Ureter (tissue), 1 donor: ENCODE measurements at places on chromosomes 7 and 10. TPM values are rescaled to one million over a fixed set of nuclear protein-coding genes. Genes with fewer than 3 reads are reported as not detected.

DNA sequence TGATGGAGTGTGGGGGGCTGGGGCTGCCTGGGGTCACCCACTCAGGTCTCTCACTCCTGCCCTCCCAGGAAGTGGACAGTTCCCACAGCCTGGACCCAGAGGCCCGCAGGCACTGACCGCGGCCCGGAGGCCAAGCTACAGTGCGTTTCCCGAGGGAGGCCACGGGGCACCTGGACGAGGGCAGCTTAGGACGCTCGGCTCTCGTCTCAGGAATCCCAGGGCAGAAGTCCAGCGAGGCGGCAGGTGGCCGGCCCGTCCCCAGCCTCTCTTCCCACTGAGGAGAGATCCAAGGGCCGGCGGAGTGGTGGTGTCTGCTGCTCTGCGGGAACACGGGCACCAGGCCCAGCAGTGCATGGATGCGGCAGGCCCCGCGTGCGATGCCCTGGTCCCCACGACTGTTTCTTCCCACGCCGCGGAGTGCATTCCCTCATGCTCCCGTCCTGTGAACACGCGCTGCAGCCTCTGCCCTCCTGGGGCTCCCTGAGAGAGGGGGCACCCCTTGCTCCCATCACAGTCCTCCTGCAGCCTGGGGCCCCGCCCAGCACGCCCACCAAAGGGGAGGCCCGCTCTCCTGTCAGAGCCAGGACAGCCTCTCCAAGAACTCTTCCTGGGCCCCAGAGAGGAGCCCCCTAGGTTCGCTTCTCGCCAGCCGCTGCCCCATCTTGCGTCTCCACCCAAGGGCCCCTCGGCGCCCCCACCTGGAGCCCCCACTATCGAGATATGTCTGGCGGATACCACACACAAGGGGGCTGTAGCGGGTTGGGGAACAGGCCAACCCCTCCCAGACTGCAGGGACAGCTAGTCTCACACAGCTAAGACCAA lies 24.3 kb upstream of the GPR146 start:
- no peak for DNase-seq

GRCh38 chr10:125141860-125142484 lies 18.4 kb downstream of the CTBP2 start:
- DNase-seq, result no peak

DNA sequence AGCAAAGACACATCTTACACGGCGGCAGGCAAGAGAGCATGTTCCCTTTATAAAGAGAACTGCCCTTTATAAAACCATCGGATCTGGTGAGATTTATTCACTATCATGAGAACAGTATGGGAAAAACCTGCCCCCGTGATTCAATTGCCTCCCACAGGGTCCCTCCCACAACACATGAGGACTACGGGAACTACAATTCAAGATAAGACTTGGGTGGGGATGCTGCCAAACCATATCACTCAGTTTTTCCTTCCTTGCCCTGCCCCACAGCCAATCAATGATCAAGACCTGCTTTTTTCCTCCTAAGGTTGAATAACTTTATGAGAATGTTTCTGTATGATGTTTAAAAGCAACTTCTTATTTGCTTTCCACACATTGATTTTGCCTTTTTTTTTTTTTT lies 3.1 kb upstream of the PTPRE start:
- DNase-seq, result peak; percentile 15

DNA sequence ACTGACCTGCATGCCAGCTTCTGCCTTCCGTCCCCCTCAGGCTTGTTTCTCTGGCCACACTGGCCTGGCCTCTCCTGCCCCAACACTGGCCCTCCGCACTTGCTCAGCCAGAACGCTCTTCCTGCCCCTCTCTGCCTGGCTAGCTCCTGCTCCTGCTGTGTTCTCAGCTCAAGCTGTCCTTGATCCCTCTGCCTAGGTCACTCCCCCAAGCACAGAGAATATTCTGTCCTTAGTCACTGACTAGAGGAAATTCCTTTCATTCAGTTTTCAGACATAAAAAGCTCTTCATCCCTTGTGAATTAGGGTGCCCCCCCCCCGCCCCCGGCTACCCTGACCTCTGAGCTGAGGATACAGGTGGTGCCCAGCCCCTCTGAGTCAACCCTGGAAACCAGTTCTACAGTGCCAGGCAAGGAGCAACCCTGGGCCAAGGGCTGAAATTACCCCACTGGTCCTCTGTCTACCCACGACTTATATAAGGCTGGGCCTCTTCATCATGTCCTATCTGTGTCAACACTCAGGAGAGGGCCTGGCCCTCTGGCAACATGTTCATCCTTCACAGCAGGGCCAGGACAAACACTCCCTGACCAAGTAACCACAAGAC lies 6.6 kb upstream of the SGPL1 start:
- no peak for DNase-seq

DNA sequence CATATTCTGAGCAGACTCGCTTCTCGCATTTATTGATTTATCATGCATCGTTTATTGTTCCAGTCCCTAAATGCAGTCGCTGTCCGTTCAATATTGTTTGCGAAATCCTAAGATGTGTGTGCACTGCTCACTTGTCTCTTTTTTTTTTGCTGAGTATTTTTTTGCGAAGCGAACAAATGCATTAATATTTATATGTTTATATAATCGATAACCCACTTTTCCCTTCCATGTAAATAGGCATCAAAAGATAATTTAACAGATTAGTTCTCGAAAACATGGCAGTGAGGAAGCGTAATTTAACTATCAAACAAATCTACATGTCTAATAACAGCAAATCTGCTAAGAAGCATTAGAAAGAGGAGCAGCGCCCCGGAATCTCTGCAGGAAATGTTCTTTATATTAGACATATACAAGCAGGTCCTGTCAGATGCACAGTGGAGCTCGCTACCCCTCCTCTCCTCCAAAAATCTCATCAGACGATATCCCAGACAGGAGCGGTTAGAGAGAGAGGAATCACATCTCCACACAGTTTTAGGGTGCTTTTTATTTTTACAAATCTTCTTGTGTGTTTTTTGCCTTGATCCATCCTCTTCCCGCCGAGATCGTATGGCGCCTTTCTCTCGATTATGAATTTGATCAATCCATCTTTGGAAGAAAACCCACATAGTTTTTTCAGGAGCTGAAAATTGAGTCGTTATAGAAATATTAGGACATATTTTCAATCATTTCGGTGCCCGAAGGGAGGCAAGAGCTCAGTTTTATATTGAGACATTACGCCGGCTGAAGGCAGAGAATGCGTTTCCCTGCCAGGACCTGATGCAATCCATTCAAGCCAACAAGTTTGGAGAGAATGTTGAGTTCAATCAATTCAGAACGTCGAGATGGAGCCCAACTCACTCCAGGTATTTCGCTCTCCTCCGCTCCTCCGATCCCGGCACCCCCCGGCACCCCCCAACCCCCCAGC lies at the start of gene ARID5B:
Gene ARID5B, plus strand, starts transcription at position 871 of the 964 bp plus-strand sequence. Its CDS starts 11 bp downstream, at position 882.
- no peak for DNase-seq

GRCh38 chr7:128989961-128990360 lies 52.2 kb downstream of the IRF5 start:
- DNase-seq, result no peak

- no peak for DNase-seq
These were observed 30.9 kb downstream of the CDK1 start for GRCh38 chr10:60809157-60809556.

DNA sequence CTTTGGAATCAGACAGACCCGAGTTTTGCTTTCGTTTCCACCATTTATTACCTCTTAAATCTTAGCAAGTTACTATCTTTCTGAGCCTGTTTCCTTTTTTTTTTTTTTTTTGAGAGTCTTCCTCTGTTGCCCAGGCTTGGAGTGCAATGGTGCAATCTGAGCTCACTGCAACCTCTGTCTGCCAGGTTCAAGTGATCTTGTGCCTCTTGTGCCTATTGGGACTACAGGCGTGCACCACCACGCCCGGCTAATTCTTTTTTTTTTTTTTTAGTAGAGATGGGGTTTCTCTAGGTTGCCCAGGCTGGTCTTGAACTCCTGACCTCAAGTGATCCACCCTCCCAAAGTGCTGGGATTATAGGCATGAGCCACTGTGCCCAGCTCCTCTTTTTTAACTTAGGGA lies 79.5 kb upstream of the LRRC17 start:
- DNase-seq, result no peak

DNA sequence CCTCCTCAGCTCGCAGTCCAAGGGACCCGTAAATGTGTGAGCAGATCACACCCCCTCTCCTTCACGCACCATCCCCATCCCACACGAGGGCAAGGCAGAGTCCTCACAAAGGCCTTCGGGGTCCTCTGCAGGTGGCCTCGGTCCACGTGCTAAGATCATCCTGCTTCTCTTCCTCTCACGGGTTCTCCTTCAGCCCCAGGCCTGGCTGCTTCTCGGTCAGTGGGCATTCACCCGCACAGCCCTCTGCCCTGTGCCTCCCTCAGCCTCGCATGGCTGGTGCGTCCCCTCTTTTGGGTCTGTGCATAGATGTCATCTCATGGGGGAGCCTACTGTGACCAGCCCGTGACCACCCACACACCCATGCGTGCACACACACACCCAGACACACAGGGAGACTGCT lies 17.3 kb upstream of the FOXL3 start:
- DNase-seq, result no peak

- DNase-seq, result no peak
These were observed 35.5 kb downstream of the LYZL1 start for GRCh38 chr10:29324220-29324841.

DNA sequence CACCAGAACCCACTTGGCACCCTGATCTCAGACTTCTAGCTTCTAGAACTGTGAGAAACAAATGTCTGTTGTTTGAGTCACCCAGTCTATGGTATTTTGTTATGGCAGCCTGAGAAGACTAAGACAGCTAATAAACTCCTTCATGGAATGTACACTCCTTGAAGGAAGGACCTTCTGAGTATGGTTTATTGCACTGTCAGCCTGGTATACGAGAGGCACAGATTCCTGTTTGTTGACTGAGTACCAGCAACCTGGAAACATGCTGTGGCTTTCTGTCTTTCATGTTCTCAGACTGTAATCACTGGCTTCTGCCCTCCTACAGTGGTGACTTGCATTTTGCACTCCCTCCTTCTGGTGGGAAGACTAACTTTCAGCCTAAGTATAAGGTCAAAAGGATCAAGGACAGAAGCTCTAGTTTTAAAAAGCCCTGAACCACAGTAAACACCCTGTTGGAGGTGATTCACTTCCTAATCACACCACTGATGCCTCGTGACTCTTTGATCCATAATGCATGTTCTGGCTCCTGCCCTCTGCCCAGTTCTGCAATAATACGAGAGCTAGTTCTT lies 319.0 kb upstream of the NPSR1 start:
- no peak for DNase-seq

- no peak for DNase-seq
These were observed 20.8 kb upstream of the RAB18 start for GRCh38 chr10:27482984-27483956.

GRCh38 chr7:150962290-150962552 lies 15.9 kb downstream of the KCNH2 start:
- DNase-seq, result no peak

- no peak for DNase-seq
These were observed 30.0 kb upstream of the PRKAR1B start for GRCh38 chr7:756928-757560.

DNA sequence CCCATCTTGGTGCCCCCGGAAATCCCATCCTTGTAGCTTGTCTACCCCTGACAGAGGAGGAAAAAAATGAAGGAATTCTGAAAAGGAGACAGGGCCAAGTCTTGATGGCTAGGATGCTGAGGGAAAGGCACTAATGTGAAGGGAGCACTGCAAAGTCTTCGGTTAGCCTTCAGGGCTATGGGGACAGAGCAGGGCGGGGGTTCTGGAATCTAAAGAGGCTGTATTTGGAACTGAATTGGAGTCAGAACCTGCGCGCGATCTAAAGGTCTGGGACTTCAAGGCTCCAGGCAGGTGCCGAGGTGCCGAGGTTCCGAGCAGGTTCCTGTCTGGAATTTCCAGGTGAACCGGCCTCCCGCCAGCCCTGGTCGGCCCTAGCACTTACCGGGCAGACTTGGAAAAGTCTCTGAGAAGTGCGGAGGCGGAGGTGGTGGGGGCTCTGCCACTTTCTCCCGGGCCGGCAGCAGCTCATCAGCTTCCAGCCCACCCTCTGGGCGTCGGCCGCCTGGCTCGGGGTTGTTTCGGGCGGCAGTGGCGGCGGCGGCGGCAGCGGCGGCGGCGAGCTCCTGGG lies 781 bp downstream of the GBX1 start:
- DNase-seq, result no peak

GRCh38 chr10:43854007-43854406 lies 205.3 kb upstream of the ZNF32 start:
- no peak for DNase-seq

GRCh38 chr7:155985518-155986250 lies 173.4 kb upstream of the SHH start:
- DNase-seq, result peak; percentile 26

DNA sequence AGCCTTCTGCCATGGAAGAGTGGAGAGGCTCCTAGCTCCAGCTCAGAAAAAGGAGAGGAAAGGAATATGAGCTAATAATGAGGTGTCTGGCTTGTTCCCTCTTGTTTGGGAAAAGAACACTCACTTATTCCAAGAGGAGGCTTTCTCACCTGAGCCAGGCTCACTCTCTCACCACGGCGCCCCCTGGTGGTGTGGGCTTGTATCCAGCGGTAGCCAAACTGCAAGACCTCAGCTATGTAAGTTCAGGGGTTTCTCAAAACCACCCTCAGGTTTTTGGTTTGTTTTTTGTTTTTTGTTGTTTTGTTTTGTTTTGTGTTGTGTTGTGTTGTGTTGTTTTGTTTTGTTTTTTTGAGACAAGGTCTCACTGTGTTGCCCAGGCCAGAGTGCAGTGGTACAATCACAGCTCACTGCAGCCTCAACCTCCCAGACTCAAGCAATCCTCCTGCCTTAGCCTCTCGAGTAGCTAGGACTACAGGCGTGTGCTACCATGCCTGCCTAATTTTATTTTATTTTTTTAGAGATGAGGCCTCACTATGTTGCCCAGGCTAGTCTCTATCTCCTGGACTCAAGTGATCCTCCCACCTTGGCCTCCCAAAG lies 124.0 kb downstream of the TMEM130 start:
- peak; percentile 62 for DNase-seq

DNA sequence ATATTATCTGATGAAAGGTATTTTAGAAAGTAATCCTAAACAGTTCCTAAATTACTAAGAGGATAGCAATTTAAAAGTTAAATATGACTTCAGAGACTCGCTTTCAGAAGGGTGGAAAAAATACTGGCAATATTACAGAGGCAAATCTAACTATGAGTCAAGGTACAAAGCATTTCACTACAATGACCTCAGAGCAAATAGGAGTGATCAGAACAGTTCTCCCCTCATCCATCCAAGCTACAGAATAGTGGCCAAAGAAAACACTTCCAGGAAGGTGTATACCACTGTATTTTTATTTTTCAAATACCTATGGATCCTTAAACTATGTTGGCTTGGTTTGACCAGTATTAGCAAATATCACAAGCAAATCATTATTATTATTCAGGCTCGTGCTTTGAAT lies 112.8 kb upstream of the ODAD2 start:
- no peak for DNase-seq

Gene FAM25G
- not detected for total RNA-seq

Gene TAS2R5
- 6.2 TPM for total RNA-seq

Gene PLAU
- 13.8 TPM for total RNA-seq

Gene TRPV5
- not detected for total RNA-seq

Gene OR2A1
- not detected for total RNA-seq

Gene KNDC1
- total RNA-seq, result 2.2 TPM

Gene CNNM1
- 1.1 TPM for total RNA-seq

Gene ADAMTS14
- total RNA-seq, result 2.1 TPM

Gene LRRC27
- 15.1 TPM for total RNA-seq
